Activated naive CD4-positive, alpha-beta T cell treated with anti-CD3 and anti-CD28 coated beads for 36 hours (primary cell): ENCODE measurements at places on chromosomes 3 and 15. TPM values are rescaled to one million over a fixed set of nuclear protein-coding genes. Genes with fewer than 3 reads are reported as not detected.

Gene WDR53
- 14.3 TPM for total RNA-seq

Gene TUBGCP5
- total RNA-seq = 12.3 TPM

Gene SLC51A
- not detected for total RNA-seq

DNA sequence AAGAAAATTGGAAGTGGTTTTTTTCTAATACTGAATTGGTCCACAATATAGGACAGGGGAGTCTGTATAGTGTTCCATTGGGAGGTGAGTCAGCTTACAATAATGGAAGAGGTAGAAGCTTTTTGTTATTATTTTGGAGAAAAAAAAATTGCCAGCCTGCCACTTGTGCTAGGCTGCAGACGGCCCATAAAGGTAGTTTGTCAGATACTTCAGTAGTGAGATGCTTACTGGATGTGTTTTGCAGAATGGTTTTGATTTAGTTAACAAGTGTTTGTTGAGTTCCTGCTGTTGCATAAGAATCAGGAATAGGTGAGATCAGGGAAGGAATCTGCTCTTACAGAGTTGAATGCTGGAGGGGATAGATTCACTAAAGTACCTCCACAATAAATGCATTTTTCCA, 1.0 kb downstream of the DTWD1 start:
- H3K4me3 ChIP-seq = peak overlapping the region; percentile 88
- DNase-seq = no peak
- H3K27ac ChIP-seq = no peak overlapping the region
- no peaks in the 10 kb centered on the region for H3K27me3 ChIP-seq
- peaks cover 33% of the 10 kb centered on the region for H3K4me1 ChIP-seq
- peaks cover 19% of the 10 kb centered on the region for H3K36me3 ChIP-seq

DNA sequence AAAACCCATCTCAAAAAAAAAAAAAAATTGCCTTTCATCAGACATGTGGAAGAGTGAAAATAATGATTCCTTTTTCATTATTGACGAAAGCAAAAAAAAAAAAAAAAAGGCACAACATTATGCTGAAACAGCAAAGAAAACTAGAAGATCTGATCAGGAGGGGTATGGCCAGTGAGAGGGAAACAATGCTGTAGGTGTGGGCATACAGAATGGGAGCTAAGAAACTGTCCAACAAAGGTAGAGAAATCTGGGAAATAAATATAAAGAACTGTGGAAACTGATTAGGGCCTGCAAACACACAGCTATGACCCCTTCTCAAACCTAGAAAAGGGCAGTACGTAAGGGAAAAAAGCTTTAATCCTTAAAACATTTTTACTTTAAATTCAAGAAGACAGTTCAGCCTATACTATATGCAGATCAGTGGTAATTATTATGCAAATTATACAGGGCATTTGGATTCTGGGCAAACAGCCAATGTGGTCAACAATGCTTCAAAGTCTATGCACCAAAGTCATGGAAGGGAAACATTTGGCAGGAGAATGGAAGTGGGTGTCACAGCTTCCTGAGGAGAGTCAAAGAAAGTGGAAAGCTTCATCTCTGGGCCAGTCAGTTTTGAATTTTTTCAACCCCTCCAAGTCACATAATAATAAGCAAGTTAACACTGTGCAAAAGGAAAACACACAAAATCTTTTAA, 68.3 kb upstream of the SLC12A8 start:
- DNase-seq = no peak
- peaks cover 5% of the 10 kb centered on the region for H3K4me1 ChIP-seq
- no peak overlapping the region for H3K27ac ChIP-seq
- H3K4me3 ChIP-seq = no peak overlapping the region

DNA sequence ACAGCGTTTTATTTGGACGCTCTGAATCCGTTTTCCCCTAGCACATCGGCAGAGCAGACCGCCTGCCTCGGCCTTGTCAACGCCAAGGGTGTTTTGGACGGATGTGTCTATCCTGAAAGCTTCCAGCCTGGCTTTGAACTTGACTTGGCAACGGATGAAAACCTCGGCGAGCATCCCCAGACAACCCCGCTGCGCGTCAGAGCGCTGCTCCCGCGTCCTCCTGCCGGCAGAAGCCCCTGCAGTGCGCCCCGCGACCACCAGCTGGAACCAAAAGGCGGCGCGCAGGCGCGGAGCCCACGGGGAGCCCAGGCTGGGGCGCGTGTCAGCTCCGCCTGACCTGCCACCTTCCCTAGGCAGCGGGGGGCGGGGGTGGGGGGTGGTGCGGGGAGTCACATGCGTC, 26.2 kb upstream of the ARL8B start:
- H3K4me1 ChIP-seq = peaks cover 7% of the 10 kb centered on the region
- H3K27me3 ChIP-seq = peaks cover 26% of the 10 kb centered on the region
- H3K4me3 ChIP-seq = peak overlapping the region; percentile 7
- no peaks in the 10 kb centered on the region for H3K36me3 ChIP-seq

DNA sequence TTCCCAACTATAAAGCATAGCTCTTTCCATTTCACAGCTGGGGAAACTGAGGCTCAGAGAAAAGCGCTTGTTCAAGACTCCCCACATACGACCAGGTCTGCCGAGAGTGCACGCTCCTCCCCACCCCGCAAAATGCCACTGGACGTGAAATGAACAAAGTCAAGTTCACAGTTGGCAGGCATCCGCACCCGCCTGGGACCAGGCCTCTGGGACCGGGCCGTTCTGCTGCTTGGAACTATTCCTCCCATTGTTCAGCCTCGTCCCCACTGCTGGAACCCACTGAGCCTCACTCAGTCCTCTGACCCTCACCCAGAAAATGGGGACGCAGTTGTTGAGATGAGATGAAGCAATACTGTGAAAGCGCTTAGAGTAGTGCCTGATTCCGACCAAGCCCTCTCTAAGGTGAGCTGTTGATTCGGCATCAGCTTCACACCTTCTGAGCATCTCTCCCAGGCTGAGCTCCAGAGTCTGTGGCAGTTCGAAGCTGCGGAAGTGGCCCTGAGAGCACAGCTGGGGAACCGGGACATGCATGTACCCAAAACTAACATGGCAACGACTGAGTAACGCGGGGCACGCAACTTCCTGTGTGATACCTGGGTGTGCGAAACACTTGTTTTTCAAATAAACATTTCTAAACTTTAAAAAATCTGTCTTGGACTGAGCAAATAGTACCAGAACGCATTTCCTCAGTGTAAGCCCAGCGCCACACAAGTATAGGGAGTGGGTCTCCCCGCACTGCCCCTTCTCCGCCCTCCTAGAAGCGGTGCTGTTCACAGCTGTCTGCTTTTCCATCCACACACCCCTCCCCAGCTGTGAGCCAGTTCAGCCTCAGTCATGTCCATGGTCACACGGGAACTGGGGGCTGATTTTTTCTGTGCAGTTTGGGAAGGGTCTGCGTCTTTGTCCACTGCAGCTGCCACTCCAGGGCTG, 93.4 kb downstream of the CHSY1 start:
- H3K36me3 ChIP-seq = no peaks in the 10 kb centered on the region
- H3K4me1 ChIP-seq = peaks cover 25% of the 10 kb centered on the region
- DNase-seq = no peak
- no peak overlapping the region for H3K27ac ChIP-seq
